ENCODE measurements at places on chromosomes 1 and 21.

- no peak for DNase-seq
These were observed 19.8 kb upstream of the PTP4A2 start for GRCh38 chr1:31957701-31958674.

DNA sequence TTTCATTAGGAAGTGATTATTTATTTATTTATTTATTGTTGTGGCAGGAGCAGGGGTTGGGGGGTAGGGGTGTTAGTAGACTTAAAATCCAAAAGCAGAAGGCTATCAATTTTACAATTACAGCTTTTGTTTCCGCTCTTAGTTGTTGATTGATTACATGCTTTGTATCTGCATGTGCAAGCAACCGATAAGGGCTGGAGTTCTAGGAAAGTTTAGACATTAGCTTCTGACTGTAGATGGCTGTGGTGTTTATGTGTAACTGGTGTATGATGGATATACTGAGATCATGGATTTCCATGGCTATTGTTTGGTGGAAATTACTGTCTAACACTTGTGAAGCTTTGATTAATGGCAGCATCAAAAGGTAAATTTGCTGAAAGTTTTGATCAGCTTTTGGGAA is 2.8 kb downstream of the ST6GALNAC5 start:
- no peak for DNase-seq

GRCh38 chr1:37083603-37084002 is 49.3 kb upstream of the GRIK3 start:
- DNase-seq: no peak

DNA sequence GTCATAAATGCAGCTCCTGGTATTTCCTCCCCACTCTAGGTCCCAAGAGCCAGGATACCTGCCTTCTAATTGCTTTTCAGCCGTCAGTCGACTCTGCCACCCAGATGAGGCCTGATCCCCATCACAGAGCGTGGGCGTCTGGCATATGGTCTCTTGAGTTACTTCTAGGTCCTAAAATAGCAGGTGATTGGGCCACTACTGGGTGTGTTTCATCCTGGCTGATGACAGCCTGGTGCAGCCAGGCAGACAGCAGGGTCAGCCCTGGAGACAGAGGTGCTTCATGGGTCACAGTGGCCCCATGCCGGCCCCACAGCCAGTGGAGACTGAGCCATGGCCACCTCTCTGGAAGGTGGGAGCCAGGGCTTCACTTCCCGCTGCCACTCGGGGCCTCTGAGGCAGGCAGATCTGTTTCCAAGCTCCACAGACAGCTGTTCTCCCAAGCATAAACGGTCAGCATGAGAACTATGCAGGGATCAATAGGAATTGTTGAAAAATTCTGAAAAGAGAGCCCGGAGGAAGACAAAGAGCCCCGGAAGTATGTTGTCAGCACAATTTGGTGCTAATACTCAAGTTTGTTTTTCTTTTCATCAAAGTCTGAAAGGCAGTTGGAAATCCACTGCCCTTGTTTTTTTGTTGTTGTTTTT is 83.0 kb downstream of the MAN1C1 start:
- no peak for DNase-seq

- DNase-seq: no peak
These were observed 126.2 kb upstream of the SMYD2 start for GRCh38 chr1:214154596-214155292.

DNA sequence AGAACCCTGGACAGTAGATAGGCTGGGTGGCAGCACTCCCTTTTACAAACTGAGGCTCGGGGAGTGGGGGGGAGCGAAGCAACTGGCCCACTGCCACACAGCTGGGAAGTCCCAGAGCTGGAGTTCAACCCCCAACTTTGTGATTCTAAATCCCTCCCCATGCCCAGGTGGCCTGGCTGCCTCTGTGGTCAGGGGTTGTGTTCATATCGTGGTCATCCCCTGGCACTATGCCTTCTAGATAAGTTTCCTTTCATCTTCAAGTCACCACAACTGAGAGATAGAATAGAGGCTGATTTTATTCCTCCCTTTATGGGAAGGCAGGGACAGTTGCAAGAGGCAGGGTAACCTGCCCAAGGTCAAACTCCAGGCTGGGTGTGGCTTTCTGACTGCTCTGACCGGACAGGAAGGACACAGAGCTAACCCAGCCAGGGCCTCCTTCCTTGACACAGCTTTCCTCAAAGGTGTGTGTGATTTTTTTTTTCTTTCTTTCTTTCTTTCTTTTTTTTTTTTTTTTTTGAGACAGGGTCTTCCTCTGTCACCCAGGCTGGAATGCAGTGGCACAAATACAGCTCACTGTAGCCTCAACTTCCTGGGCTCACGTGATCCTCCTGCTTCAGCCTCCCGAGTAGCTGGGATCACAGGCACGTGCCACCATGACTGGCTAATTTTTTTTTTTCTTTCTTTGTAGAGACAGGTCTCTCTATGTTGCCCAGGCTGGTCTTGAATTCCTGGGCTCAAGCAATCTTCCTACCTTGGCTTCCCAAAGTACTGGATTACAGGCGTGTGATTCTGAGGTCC is 18.4 kb upstream of the TNFRSF1B start:
- peak; percentile 36 for DNase-seq

DNA sequence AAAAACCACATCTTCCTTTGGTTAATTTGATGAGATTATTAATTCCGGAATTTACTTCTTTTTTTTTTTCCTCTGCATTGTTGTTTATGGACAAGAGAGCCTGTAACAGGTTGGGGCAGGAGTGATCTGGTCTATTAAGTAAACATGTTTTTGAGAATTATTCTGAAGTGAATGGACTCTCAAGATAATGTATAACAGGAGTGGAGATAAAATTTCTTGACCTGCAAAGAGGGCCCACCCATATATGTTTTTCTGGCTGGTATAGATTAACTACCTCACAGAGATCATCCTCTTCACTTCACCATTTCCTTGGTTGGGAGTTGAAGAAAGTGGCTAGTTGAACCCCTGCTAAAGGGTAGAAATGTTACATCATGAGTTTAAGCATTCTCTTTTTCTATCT is 10.7 kb downstream of the DDI2 start:
- no peak for DNase-seq

- peak; percentile 27 for DNase-seq
These were observed 276.4 kb upstream of the PLXNA2 start for GRCh38 chr1:208520438-208521099.

GRCh38 chr1:2809656-2810055 is 8.2 kb upstream of the TTC34 start:
- no peak for DNase-seq

DNA sequence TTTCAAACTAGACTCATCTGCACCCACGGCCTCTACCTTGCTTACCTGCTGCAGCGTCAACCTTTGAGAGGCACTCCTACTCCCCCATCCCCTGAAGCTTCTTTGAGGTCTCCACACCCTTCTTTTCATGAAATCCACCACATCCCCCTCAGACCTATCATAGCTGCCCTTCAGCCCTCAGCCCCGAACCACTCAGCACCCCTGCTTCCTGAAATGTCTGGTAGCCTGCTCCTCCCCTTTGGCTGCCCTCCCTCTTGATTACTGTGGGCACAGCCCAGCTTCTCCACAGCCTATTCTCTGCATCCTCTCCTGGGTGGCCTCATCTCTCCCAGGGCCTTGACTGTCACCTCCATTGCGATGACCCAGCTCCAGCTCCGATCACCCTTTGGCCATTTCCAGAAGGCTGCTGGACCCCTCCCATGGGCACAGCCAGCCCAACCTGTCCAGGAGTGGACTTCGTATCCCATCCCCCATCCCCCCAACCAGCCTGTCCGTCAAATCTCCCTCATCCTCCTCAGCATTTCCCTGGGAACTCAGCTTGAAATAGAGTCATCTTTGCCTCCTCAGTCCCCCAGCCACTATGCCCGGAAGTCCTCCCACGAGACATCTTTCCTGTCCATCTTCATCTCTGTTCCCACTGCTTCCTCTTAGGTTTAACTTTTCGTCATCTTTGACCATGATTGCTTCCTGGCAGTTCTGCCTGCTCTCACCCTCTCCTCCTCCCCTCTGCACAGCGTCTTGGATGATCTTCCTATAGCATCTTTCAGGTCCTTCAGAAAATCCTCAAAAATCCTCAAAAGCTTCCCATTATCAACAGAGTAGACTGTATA is 6.1 kb upstream of the ADORA1 start:
- no peak for DNase-seq

DNA sequence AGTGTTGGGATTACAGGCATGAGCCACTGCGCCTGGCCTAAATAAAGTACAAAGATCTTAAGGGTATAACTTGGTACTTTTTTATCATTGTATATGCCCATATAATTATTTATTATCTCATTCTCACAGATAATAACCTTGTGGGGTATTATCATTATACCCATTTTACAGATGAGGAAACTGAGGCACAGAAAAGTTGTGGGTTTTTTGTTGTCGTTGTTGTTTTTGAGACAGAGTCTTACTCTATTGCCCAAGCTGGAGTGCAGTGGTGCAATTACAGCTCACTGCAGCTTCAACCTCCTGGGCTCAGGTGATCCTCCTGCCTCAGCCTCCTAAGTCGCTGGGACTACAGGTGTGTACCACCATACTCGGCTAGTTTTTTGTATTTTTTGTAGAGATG is 4.1 kb downstream of the CGN start:
- no peak for DNase-seq

- peak; percentile 91 for DNase-seq
These were observed 722 bp upstream of the TUT4 start for GRCh38 chr1:52553362-52554266.

DNA sequence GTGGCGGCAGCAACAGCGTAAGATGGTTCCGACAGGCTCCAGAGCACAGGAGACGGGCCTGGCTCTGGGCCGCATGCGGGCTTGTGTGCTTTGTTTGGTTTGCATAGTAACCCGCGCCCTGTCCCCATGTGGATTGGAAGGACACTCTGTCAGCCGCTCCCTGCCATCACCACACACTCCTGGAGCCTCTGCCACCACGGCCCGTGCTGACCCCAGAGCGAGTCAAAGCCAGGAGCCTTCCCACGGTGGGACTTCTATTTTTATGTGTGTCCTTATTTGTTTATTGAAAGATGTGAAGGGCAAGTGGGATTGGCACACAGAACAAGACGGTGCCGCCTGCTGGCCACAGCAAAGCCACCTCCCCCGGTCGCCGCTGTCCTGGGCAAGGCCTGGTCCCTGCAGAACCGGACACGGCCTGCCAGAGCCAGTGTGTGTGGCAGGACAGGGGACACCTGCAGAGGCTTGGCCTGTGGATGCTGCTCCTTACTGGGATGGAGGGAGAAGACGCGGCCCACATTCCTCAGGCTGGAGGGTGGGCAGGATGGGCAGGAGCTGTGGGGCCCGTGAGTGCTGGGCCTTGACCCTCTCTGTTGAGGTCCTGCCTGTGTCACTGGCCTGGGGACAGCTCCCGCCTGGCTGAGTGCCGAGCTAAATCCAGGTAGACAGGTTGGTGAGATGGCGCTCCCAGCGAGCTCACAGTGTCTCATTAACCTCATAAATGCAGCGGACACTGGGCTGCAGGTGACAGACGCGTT is 64.4 kb downstream of the AGPAT3 start:
- no peak for DNase-seq

GRCh38 chr1:27342778-27343638 is 1.2 kb downstream of the SYTL1 start:
- no peak for DNase-seq

DNA sequence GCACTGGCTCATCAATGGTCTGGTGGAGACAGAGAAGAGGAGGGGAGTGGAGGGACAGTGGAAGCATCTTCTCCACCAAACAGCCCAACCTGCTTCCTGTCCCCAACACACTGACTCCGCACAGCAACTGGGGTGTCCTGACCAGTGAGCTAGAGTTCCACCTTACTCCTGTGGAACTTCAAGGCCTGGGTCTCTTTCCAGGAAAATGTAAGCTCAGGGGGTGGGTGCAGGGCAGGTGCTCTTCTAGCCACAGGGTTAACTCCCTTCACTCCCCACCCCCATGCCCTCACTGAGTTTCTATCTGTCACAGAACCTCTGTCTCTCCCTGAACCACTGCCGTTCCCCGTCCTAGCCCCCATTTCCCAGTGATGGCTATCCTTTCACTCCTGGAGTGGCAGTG is 876 bp downstream of the MOB3C start:
- DNase-seq: peak; percentile 15

DNA sequence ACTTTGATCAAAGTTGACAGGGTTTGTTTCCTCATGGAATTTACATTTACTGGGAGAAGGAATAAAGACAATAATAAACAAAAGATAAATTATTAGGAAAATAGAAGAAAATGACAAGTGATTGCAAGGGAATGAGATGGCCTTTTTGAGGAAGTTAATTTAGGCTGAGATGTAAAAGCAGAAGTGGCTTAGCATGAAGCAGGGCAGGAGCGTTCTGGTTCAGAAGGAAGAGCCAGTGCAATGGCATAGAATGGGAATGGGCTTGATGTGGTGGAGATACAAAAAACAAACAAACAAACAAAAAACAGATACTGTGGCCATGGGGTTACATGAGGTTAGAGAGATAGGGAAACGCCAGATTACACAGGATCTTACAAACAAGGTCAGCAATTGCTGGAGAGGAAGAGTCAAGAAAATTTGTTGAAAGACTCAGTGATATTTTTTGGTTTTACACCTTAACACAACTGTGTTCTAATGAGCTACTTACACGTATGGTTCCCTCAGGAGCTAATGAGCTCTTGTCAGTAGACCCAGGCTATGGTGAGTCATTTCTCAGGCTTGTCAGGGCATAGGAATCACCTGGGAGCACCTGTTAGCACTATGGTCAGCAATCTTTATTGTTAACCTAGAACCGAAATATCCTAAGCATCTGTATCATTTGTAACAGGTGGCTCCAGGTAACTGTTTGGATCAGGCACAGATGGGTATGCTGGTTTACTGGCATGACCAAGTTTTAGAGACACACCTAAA is 8.7 kb upstream of the CADM3 start:
- no peak for DNase-seq

GRCh38 chr1:30880678-30881318 is 27.8 kb downstream of the SDC3 start:
- DNase-seq: no peak

DNA sequence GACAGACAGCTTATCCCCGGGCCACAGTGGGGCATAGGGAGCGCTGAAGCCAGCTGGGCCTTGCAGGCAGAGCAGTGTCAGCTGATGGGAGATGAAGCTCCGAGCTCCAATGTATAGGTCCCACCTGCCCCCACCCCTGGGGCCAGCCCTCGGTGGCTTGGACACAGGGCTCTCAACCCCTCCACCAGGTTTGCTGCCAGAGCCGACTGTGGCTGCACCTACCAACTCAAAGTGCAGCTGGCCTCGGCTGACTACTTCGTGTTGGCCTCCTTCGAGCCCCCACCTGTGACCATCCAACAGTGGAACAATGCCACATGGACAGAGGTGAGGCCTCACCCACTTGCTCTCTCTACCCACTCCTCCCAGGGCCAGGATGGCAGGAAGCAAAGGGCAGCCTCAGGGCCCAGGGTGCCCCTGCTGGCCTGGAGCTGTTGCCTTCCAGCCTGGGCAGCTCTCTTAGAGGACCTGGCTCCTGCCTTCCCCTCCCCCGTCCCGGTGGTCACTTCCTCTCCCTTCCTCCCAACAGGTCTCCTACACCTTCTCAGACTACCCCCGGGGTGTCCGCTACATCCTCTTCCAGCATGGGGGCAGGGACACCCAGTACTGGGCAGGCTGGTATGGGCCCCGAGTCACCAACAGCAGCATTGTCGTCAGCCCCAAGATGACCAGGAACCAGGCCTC is 7.7 kb downstream of the MAD2L2 start:
- DNase-seq: no peak

DNA sequence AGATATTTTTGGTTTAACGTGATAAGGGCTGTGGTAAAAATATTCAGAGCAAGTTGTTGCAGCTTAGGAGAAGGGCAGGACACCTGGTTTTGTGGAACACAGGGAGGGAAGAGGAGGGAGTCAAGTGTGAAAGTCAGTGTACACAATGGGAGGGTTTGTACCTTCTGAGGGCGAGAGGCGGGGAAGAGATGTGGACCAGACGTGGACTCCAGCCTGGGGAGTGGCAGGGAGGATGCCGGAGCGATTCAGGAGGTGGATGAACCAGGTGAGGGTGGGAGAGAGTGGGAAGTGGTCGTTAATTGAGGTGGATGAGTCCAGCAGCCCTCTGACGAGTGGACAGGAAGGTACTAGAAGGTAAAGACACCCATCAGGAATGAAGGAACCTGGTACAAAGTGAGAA is 52.2 kb upstream of the IRF2BP2 start:
- no peak for DNase-seq

All from ELR (cell line).